ENCODE measurements at places on chromosomes 2 and 18.

DNA sequence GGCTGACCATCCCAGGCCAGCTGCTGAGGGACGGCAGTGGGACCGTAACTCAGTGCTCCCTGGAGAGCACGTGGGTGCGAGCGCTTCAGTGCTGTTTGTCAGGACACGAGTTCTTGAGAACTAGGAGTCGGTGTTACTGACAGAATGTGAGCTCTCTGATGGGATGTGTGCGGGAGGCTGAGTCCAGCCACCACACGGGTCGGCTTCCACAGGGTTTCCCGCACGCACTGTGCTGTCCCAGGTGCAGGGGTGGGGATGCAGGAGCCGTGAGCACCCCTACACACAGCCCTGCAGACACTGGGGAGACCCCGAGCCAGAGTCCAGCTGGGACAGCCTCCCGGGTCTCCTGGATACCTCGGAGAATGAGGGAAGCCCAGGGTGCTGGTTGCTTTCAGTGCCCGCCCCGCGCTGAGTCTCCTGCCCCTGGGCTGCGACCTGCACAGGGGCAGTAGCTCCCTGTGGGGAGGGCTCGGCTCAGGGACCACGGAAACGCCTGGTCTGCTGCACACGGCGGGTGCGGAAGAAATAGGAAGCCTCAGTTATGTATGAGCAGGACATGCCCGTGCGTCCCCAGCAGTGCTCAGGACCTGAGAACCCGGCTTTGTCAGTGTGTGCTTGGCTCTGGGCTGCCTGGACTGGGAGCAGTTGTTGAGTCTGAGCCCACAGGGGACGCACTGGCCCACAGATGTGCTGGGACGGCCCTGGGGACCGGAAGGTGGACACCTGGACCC is 71.2 kb downstream of the KCNG2 start:
- DNase-seq: no peak

DNA sequence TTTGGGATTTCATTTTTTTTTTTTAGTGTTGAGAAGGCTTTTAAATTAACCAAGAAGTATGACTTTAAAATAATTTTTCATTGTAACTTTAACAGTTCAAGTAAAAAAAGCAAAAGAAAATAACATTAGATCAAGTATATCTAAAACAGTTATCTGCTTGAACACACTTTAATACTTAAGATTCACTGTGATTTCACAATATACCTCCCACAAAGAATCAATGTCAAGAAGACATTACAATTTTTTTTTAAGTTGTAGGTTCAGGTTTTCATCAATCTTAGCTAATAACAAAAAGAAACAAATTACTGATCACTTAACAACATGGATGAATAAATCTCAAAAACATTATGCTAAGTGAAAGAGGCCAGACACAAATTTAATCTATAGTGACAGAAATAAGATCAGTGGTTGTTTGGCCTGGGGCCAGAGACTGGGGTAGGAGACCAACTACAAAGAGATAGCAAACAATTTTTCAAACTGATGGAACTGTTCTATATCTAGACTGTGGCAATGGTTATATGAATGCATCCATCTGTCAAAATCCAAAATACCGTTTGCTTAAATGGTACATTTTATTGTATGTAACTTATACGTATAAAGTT is 74.8 kb upstream of the FRZB start:
- no peak for DNase-seq

- DNase-seq: no peak
Measured at GRCh38 chr18:31695989-31696388, 11.6 kb upstream of the B4GALT6 start.

GRCh38 chr18:42028247-42028832 is 73.3 kb downstream of the PIK3C3 start:
- DNase-seq: no peak

GRCh38 chr2:232353660-232354059 is 24.9 kb upstream of the ALPP start:
- DNase-seq: no peak

GRCh38 chr2:43004879-43005244 is 212.5 kb upstream of the HAAO start:
- DNase-seq: no peak
